NCI-H1930 (cell line): ENCODE measurements at places on chromosomes 13 and 19.
A peak's percentile ranks its signal among the peaks of the same experiment; 100 is the strongest.

- DNase-seq, result no peak
These were observed 34.4 kb downstream of the STARD13 start for GRCh38 chr13:33251131-33251661.

- peak; percentile 72 for DNase-seq
These were observed 86.6 kb downstream of the TNFRSF19 start for GRCh38 chr13:23656637-23657371.

GRCh38 chr13:104008541-104009435 is 942.6 kb upstream of the SLC10A2 start:
- no peak for DNase-seq

DNA sequence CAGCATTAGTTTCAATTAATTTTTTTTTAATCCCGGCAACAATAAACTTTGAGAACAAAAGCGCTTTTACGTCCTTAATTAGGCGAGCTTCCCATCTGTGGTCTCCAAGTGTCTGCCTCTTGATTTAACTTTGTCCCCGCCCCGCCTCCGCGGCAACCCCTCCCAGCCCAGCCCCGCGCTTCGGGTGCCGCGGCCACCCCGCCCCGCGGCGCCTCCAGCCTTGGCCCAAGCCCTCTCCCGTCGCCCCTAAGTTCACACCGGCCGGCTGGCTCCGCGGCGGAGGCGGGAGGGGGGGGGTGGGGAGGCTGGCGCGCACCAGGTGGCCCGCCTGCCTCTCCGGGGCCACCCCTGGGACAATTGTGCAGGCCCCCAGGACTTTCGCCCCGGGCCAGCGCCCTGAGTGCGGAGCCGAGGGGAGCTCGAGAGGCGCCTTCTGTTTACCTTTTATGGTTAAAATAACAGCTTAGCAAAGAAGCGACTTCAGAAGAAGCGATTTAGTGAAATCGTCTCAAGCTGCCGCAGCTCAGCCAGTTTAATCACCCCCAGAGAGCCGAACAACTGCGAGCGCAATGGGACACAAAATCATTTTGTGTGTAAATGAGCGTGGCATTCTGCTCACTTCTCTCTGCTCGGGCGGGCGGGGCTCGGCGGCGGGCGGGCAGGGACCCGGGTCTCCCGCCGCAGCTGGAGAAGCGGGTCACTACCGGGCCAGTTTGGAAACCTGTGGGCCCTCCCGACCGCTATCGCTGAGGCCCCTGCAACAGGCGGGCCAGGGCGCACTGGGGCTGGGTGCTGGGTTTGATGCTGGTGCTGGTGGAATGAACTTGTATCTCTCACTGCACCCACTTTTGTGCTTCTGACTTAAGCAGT is 1.4 kb downstream of the KCTD15 start:
- no peak for DNase-seq

DNA sequence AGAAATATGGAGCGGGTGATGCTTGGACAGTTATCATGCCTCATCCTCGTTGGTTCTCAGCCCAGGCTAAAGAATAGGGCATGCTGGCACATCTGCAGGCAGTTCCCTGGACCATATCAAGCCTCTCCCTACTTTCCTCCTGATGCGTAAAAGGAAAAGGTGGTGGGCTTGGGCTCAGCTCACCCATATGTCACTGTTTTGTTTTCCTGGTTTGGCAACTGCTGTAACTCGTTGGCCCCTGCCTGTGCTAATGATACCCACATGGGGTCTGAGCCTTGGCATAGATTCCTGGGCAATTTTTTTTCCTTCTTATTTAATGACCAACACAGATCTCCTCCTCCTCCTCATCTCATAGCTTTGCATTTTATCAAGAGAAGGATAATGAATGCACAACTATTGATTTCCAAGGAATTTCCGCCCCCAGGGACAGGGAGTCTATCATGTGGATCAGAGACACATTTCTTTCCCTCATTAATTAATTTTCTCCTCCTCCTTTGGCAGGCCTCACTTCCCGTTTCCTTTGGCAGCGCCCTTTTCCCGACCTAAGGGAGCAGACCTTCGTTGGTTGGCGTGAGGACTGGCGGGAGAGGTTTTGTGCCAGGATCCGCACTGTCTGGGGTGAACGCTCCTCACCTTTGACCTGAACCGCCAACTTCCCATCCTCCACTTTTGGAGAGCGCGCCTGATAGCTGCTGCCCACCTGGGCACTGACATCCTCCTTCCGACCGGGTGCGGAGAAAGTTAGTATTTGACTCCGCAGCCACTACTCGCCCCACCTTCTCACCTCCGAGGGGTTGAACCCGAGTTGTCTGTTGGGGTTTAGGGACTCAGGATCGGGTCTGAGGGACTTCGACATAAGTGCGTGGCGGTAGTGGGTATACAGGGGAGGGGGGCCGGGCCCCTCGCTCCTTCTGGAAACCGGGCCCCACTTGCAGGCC is 3.4 kb upstream of the POU4F1 start:
- DNase-seq, result no peak

DNA sequence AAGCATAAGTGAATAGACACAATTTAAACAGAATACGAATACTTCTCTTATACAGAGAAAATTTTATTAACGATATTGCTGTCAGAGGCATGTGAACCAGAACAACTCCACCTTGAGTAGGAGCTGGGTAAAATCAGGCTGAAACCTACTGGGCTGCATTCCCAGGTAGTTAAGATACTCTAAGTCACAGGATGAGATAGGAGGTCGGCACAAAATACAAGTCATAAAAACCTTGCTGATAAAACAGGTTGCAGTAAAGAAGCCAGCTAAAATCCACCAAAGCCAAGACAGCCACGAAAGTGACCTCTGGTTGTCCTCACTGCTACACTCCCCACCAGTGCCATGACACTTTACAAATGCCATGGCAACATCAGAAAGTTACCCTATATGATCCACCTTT is 49.2 kb upstream of the TRPC4 start:
- no peak for DNase-seq

DNA sequence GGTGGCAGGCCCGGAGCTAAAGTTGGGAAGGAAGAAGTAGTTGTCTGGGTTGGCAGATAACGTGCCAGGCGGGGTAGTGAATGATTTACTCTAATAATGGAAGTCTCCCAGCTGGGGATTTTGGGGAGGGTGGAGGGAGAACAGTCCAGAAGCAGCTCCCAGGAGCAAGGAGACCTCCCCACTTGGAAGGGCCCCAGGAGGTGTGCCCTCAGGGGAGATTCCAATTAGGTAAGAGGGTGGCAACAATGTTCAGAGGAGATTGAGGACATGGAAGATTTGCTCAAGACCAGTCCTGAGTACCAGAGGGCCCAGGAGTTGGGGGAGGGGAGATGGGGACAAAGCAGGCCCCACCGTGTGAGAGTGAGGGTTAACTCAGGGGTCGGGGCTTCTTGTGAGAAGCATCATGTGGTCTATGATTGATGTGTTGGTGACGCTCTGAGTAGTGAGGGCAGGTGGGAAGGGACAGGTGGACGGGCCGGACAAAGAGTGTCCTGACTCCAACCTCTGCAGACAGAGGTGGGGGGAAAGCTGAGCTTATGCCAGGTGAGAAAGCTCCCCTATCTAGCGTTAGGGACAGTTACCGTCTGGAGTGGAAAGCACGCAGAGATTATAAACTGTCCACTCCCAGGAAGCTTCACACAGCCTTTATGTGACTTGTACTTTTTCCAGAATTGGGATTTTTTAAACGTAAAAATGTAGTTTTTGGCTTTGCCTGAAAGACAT is 3.5 kb downstream of the SPINT2 start:
- DNase-seq, result no peak

DNA sequence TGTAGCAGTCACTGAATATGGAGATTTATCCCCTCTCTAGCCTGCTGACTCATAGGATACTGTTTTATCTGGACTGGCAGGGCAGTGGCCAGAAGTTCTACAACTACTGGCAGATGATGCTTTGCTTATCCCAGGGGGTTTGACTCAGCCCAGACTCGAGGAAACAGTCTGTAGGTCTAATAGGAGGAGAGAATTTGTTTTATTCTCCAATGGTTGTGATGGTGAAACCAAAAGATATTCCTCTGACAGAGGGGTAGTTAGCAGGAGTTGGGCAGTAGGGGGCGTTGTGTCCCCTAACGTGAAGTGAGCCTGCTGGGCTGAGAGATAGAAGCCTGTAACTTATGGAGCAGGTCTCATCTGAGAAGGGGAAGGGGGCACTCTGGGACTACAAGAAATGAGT is 74.9 kb downstream of the WTIP start:
- DNase-seq, result no peak

DNA sequence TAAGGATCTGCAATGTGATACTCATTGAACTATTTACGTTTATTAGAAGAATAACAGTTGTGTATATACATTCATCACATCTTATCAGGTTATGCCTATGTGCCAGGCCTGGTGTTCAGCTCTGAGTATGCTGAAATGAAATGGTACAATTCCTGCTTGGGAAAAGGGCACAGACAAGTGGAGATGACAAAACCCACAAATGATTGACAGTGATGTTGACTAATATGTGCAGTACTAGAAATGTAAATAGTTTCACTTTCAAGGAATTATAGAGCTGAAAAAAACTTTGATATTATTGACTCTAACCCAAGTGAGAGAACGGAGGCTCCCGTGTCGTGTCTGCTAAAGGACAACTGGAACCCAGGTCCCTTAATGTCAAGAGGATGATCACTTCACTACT is 386.8 kb upstream of the DACH1 start:
- no peak for DNase-seq

DNA sequence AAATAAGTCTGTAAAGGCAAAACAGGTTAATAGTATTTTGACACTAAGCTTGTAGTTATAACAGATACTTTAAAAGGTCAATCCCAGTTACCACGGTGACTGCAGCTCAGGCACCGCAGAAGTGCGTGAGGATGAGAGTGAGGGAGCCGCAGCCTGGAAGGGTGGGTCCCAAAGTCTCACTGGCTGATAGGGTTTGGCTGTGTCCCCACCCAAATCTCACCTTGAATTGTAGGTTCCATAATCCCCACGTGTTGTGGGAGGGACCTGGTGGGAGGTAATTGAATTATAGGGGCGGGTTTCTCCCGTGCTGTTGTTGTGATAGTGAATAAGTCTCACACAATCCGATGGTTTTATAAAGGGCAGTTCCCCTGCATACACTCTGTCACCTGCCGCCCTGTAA is 40.0 kb upstream of the GAS6 start:
- DNase-seq, result no peak

DNA sequence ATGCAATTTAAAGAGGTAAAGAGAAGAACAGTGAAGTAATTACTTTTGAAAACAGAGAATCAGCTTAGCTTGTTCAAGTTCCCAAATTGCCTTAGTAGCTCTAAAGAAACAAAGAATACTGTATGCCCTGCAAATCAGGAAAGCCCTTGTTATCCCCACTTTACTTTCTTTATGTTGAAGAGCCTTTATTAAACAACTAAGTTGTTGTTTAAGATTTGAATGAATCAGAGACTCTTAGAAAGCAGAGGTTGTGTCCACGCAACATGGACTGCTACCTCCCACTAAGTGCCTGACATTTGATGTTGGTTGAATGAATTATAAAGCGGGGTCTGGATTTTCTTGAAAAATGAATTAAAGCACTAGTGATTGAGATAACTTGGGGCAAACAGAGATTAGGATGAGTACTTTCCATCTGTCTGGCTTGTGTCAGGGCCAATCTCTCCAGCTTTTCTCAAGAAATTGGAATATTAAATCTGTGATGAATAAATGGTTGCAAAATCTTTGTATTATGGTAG is 214.7 kb downstream of the POSTN start:
- DNase-seq, result no peak

GRCh38 chr19:11373166-11373884 is 1.1 kb upstream of the SWSAP1 start:
- DNase-seq, result peak; percentile 69

DNA sequence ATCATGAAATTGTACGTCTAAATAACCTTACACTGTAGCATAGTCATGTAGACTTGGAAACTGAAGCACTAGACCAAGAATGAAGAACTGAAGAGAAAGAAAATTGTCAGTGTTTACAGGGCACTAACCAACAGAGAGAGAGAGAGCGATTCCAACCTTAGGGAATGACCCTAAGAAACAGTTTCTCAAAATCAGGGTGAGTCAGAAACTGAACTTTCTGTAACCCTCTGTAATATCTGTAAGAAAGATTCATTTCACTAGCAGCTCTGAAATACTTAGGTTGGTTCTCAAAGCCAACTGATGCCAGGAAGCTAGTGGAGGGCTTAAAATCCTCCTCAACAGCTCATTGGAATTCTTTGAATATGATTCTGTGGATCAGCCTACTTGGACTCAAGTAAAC is 936.9 kb downstream of the EFNB2 start:
- DNase-seq, result no peak

DNA sequence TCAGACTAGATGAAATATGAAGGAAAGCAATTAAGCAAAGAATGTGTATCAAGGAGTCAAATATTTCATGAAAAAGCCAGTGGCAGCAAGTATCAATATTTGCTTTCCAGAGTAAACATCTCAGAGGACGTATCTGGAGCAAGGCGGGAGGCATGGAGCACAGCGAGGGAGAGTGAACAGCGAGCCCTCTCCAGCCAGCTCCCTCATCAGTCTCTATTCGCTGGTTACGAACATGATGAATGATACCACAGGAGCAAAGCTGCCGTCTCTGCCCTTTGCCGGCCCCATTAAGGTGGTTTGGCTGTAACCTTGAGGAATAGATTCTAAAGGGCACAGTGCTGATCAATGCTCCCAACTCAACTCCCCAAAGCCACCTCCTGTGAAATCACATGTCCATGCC is 95.8 kb downstream of the CCNA1 start:
- DNase-seq, result no peak

GRCh38 chr19:4369888-4370260 is 26.5 kb downstream of the MPND start:
- no peak for DNase-seq

DNA sequence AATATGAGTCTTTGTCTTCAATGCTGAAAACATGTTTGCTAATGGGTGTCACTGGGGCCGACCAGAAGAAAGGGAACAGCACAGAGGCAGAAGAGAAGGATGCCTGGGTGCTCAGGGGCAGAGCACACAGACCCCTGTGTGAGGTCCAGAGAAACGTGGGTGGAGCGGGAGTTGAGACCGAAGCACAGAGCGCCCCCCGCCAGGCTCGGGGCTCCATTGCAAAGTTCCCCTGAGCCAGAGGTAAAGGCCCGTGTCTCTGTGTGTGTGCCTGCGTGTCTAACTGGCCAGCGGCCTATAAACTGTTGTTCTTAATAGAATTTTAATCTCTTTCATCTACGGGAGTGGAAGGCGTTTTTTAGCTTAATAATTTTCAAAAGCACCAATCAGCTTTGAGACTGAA is 343.1 kb downstream of the TEX29 start:
- no peak for DNase-seq

GRCh38 chr19:32427536-32427935 is 22.0 kb downstream of the DPY19L3 start:
- DNase-seq, result no peak

DNA sequence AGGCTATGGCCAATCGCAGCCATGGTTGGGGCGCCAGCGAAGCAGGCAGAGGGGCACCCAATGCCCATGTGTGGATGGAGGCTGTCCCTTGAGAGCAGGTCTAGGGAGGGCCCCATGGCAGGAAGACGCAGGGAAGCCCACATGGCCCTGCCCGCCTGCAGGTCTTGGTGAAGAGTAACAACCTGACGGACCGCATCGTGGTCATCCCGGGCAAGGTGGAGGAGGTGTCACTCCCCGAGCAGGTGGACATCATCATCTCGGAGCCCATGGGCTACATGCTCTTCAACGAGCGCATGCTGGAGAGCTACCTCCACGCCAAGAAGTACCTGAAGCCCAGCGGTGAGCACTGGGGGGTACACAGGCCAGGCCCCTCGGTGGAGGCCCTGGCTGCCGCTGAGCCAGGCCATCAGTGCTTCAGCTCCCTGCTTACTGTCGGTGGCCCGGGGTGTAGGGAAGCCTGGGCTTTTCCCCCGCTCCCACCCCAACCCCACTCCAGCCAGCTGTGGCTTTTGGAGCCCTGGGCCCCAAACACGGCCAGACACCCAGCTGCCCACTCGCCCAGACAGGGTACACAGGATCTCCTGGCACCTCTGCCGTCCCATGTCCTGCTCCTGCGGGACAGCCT is 14.6 kb downstream of the YIPF2 start:
- DNase-seq, result no peak

- no peak for DNase-seq
These were observed 25.3 kb upstream of the HOMER3 start for GRCh38 chr19:18966307-18966706.
